ENCODE measurements at places on chromosomes 5 and 9.

DNA sequence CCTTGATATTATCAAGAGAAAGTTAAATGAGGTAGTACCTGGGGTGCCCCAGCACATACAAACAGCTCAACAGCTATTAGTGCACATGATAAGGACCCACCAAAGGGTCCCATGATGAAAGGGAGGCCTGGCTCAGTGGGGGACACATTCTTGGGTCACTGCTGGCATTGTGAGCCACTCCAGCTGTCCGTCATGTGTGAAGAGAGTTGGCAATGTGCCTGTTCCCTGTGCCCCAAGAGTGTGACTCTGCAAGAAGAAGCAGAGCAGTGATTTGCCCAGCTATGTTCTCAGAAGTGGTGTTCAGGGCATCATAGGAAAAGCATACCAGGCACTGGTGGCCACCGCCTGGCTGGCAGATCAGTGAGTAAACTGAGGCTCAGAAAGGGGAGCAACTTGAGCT lies 37.1 kb upstream of the TDRD7 start:
- no peak for DNase-seq

GRCh38 chr9:111458139-111459009 lies 25.8 kb downstream of the ECPAS start:
- DNase-seq: no peak

DNA sequence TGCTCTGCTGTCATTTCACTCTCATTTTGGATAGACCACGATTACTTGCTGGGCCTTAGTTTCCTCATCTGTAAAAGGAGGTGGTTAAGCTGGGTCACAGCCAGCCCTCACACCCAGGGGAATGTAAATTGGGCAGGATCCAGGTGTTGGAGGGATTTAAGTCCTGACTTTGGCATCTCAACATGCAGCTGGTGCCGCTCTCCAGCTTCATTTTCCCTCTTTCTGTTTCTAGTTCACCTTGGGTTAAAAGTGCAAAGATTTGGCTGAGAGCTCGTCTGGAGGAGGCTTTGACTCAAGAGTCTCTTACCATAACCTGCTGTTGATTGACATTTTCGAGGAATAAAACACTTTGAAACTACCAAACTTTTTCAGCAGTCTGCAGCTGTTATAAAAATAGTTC lies 144.3 kb upstream of the DHFR start:
- no peak for DNase-seq

DNA sequence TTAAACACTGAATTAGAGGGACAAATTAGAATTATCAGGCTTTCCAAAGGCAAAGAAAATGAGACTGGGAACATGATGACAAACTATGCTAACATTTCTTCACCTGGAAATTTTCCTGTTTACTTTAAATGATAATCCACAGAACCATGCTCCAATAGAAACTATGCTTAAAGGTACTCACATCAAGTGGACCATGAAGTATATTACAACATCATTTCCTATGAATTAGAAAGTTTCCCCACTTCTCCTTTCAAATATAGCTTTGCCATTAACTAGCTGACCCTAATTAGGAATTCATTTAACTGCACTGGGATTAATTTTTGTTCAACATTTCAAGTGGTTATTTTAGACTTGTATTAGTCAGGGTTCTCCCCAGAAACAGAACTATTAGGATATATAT lies 81.4 kb downstream of the DTWD2 start:
- no peak for DNase-seq

GRCh38 chr9:124110307-124110915 lies 98.8 kb downstream of the LHX2 start:
- DNase-seq: peak; percentile 17

DNA sequence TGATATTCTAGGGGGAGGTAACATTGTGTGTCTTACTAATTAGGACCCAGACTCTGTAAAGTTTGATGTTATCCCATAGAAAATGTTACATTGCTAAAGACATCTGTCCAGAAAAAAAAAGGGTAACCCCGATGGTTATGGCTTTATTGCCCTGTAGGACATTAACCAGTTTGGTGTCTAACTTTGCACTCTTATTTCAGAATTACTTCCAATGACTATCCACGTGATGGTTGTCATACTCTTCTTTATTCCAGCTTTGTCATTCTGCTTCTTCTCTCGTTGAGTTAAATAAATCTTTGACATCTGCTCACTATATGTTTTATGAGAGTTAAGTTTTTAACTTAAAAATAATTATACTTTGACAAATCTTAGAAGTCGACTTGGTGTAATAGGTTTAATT lies 180.4 kb upstream of the ANKRD55 start:
- no peak for DNase-seq

- DNase-seq: no peak
Measured at GRCh38 chr5:72328172-72328571, 8.0 kb downstream of the PTCD2 start.

GRCh38 chr9:4384750-4385149 lies 84.9 kb upstream of the GLIS3 start:
- no peak for DNase-seq

- no peak for DNase-seq
Measured at GRCh38 chr5:27315363-27316270, 277.2 kb upstream of the CDH9 start.

DNA sequence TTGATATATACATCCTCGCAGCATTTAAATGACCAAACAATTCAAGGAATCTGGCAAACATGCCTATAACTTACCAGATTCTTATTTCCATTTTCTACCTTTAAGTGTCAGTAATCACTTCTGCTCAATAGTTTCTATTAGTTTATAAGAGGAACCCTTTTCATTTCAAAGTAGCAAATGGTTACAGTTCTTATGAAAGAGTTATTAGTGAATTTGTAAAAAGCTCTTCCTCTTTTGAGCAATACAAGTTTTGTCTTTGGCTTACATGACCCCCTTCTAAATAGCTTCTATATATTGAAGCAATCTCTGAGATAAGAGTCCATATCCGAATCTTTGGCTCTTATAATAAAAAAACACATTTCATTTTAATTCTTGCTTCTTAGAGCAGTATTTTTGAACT lies 42.0 kb downstream of the ELL2 start:
- DNase-seq: no peak

DNA sequence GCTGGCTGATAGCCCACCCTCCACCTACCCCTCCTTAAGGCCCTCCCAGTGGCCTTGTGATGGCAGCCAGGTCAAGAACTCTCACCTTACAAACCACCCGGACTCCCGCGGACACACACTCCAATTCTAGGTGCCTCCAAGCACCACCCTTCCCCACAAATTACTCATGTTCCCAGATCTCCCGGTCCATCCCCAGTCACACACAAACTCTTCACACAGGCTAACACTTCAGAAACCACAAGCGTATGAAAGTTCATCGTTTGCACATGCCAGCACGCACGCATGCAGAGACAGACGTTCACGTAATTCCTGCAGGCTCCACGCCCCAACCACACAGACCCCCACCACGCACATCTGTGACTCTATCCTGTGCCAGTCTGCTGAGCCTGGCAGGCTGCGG lies 18.0 kb downstream of the NR5A1 start:
- DNase-seq: no peak

DNA sequence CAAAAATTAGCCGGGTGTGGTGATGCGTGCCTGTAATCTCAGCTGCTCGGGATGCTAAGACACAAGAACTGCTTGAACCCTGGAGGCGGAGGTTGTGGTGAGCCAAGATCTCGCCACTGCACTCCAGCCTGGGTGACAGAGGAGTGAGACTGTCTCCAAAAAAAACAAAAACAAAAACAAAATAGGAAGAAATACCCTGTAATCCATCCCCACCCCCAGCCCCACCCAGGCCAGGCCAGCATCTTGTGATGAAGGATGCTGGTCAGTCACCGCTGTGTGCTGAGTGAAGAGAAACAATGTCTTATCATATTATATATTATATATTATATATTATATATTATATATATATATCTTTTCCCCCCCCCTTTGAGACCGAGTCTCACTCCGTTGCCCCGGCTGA lies 15.4 kb upstream of the CCIN start:
- no peak for DNase-seq
